ENCODE measurements at places on chromosomes 7 and 10. TPM values are rescaled to one million over a fixed set of nuclear protein-coding genes. Genes with fewer than 3 reads are reported as not detected.

DNA sequence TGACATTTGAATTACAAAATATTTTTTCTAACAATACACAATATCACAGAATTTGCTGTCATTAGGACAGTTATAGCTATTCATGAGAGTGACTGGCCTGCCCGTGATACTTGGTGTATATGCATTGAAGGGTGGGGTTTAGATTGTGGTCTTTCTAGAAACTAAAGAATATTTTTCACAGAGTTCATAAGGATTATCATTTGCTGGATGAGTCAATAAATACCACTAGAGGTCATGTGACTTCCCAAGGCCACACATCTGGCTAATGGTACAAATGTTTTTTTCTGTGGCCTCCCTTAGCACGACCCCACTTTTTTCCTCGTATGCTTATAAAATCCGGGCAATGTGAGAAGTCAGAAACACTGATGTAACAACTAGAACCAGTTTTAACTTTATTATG, 5.2 kb downstream of the OPTN start:
- DNase-seq: no peak

PNLIPRP3 gene
- total RNA-seq: not detected

PPP1R9A gene
- total RNA-seq: 37.2 TPM

- DNase-seq: no peak
Observed at GRCh38 chr7:154903083-154903731, 99.7 kb downstream of the PAXIP1 start.

GRCh38 chr10:88804083-88804812, 1.7 kb downstream of the LIPM start:
- DNase-seq: no peak

SLC39A12 gene
- total RNA-seq: not detected

DNA sequence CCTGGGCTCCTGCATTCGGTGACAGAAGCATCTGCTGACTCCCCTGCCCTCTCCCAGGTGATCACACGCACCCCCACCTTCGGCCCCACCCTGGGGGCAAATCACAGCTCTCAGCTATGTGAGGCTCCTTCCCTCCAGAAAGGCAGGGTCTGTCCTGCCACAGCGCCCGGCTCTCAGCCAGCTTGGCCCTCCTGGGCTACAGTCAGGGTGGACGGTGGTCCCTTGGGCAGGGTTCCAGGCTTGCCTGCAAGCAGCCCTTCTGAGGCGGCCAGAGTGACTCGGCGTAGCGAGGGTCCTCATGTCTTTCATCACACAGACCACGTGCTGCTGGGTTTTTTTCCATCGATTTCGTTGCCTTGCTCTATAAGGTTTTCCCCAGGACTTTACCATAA, 53.6 kb upstream of the EBF3 start:
- DNase-seq: no peak

COL17A1 gene
- total RNA-seq: 0.45 TPM

DNA sequence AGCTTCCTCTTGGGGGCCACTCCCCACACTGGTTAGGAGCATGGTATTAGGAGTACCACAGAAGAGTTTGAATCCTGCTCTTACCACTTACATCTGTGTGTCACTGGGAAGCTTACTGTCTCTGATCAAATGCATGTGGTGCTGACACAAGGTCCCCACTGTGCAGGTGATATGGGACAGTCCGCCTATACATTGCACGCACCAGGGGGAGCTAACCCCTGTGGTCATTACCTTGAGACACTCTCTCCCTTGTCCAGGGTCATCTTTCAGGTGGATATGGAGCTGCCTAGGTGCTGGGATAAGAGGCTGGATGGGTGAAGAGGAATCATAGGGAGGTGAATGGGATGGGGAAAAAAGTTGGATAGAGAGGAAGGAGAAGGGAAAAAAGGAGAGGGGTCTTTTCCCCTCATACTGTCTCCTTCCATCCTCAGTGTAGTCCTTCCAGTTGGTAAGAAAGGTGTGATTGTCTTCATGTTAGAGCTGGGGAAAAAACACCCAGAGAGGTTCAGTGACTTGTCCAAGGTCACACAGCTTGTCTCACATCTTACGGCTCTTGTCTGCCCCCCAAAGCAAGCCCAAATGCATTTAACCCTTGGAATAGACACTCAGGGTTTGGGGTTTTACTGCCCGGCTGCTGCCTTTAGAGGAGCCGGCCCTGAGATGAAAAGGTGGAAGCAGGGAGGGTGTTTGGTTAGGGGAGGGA, 125.9 kb downstream of the CDH23 start:
- peak; percentile 74 for DNase-seq

OPALIN gene
- total RNA-seq: not detected

YWHAG gene
- 141 TPM for total RNA-seq

GRCh38 chr7:38817526-38817925, 91.5 kb downstream of the VPS41 start:
- no peak for DNase-seq

DNA sequence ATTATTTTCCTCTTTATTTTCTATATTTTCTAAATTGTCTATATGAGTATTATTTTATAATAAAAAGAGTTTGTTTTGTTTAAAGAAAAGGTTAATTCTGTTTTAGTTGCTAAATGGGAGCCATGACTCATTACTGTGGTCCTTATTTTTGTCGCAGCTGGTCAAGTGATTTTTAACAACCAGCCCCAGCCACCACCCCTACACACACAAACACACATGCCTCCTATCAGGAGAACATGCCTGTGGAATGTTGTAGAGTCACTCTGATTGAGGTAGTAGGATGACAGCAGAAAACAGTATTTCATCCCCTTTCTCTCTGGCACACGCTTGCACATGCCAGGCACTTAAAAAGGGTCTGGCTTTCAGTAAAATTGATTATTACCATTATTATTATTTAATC, 68.6 kb upstream of the GDF10 start:
- DNase-seq: no peak

- DNase-seq: no peak
Observed at GRCh38 chr10:131758062-131758938, 142.5 kb upstream of the PPP2R2D start.

GRCh38 chr7:93973134-93973533, 31.0 kb downstream of the BET1 start:
- DNase-seq: no peak

DNA sequence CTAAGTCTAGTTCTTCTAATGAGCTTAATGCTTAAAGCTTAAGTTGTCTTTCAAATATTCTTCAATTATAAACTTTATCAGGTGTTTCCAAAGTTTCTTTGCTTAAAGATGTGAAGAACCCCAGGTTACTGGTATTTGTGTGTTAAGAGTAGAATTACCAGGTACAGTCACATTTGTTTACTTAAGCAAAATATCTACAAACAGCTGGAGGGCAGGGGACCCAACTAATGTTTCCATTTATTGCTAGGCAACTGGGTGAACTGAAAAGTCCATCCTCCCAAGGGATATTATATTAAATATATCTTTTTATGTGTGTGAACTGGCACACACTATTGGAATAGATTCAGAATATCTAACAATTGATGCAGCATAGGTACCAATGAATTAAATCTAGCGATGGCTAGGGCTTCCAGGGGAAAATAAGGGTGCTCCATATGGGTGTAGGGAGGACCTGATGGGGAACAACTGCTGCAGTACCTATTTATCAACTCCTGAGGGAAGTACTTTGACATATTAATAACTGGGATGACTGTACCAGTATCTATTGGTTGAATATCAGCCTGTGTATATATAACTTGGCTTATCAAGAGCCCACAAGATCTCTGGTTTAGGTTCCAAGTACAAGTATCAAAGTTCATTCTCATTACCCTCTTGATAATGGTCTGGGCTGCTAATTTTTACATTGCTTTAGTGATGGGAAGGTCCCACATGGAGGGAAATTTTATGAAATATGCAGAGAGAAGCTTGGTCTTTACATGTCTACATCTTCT, 10.3 kb upstream of the AGR3 start:
- DNase-seq: peak; percentile 15

GRCh38 chr10:101110856-101111523, 20.1 kb upstream of the TLX1 start:
- DNase-seq: peak; percentile 76

GRCh38 chr10:10792681-10793080, 225.0 kb upstream of the CELF2 start:
- DNase-seq: no peak

DNA sequence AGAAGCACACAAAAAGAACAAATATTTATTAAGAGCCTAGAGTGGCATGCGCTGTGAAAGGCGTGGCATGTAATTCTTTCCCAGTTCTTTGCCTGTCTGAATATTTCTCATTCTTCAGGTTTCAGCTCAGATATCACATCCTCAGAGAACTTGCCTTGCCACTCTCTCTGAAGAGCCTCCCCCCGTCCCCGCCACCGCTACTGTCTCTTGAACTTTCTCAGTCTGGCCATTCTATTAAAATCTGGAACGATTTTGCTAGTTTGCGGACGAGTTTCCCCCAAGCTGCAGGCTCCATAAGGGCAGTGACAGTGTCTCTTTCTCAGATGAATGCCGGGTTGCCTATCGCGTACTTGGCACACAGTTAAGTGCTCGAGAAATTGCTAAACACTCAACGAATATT, 787 bp upstream of the PLEKHA1 start:
- DNase-seq: peak; percentile 70

DNA sequence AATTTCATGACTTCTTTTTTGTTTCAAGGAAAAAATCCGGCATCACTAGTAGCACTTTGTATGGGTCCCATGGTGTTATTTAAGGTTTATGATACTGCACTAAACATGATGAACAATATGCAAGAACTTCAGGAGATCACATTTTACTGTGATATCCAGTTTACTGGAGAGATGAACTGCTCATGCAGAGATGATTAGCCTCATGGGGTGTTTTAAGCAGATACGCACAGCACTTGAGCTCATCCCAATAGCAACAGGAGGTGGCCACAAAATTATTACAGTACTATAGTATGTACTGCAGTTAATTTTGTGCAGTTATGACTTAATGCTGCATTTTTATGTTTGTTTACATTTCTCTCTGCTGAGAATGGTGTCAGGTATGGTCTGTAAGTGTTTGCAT, 303.7 kb upstream of the PCDH15 start:
- no peak for DNase-seq

- peak; percentile 29 for DNase-seq
Observed at GRCh38 chr10:49651039-49651835, 28.2 kb upstream of the C10orf53 start.

DNA sequence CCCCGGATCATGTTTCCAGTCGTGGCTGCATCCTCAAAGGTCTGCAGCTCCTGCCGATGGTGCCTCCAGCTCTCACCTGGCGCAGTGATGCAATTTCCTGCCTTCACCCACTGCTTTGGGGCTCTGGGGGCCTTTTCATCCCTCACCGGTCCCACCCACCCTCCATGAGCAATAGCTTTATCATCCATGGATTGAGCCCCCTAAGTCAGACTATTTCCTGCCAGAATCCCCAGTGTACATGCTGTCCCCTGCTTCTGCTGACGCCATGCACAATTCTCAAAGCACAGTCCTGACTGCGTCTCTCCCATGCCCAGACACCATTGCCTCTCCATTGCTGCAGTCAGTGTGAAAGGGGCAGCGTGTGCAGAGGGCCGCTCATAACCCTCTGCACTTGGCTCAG, 49.7 kb downstream of the FAM241B start:
- DNase-seq: no peak

DNA sequence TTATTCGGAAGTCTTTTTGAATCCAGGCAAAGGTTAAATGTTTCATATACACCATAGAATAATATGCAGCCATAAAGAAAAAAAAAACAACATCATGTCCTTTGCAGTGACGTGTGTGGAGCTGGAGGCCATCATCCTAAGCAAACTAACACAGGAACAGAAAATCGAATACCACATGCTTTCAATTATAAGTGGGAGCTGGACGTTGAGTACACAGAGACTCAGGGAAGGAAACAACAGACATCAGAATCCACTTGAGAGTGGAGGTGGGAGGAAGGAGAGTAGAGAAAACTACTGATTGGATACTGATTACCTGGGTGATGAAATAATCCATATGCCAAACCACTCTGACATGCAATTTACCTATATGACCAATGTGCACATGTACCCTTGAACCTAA, 293.4 kb downstream of the KLF6 start:
- DNase-seq: no peak

- peak; percentile 51 for DNase-seq
Observed at GRCh38 chr7:133230591-133231194, 22.2 kb upstream of the EXOC4 start.

GRCh38 chr10:87608756-87609155, 50.9 kb upstream of the PAPSS2 start:
- DNase-seq: no peak

GRCh38 chr7:116687801-116688201, 15.8 kb downstream of the MET start:
- DNase-seq: no peak

DNA sequence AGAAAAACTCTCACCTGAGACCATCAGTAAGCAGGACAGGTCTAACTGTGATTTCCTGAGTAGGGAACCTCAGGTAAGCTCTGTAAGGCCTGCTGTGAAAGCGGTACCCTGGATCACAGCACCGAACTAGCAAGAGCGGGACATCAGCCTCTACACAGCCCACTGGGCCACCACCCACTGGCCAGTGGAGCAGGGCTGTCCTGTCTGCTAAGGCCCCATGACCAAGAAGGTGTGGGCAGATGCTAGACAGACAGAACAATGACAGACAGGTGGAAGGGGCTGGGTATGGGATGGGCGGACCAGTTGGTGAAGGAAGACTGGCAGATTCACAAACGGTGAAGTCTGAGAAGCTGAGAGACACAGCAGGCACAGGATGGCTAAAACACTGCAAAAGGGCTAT, 79.4 kb upstream of the DDC start:
- no peak for DNase-seq

DNA sequence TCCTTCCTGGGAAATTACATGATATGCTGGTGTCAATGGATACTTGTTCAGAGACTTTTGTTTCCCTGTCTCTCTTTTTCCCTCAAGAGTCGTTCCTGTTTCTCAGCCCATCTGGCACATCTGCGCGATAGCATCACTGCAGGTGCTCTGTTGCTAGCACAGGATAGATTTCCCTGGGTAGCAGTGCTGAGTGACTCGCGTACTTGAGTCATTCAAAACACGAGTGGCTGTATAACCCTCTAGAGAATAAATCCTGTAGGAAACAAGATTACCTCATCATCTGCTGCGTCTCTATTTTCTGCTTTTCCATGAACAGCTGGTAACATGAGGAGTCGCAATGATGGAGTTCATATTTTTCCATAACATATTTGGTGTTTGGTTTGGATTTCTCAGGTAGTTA, 452.0 kb upstream of the FZD8 start:
- no peak for DNase-seq

ADAM12 gene
- total RNA-seq: not detected

GRCh38 chr7:124033095-124033806, 384 bp upstream of the TMEM229A start:
- no peak for DNase-seq

RADIL gene
- total RNA-seq: not detected

DNA sequence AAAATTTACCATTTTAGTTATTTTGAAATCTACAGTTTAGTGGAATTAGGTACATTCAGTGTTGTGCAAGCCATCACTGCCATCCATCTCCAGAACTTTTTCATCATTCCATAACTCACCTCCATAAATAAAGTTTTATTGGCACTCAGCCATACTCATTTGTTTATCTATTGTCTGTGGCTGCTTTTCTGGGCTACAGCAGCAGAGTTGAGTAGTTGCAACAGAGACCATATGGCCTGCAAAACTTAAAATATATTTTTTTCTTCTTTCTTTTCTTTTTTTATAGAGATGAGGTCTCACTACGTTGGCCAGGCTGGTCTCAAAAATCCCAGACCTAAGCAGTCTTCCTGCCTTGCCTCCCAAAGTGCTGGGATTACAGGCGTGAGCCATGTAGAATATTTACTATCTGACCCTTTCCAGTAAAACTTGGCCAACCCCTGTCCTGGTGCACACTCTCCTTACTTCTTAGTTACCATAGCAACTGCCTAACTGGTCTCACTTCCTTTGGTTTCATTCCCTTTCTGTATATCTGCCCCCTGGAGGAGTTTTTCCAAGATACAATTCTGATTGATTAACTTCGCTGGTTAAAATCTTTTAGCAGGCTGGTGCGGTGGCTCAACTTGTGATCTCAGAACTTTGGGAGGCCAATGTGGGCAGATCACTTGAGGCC, 133.2 kb downstream of the CUX1 start:
- DNase-seq: no peak

Data from Caco-2 (cell line).